Upper lobe of right lung (tissue), 1 donor: ENCODE measurements at places on chromosomes 4 and X.

GRCh38 chr4:85717351-85717750 is 242.4 kb downstream of the ARHGAP24 start:
- DNase-seq: no peak

DNA sequence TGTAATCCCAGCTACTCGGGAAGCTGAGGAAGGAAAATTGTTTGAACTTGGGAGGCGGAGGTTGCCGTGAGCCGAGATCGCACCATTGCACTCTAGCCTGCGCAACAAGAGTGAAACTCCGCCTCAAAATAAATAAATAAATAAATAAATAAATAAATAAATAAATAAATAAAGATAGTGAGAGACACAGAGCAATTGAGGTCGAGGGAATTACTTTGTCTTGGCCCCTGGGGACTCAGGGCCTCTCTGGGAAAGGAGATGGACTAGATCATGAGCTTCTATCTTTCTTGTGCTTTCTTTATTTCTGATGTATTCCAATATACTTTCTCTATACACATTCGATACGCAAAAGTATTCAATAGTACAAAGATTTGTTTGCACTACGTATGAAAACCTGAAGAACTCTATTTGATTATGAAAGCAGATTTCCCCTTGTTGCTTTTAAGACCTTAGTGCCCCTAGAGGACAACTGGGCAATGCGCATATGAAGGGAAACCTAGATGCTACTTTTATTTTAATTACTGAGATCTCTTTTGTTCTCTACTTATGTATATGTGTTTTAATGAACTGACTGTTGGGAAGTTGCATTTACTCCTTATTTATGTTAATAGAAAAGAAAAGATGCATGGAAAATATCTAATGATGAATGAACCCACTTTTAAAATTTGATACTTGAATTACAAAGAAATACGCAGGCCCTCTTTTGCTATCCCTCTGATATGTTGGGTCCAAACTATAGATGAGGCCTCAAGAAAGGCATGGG is 12.8 kb upstream of the ELOVL6 start:
- DNase-seq: no peak

DNA sequence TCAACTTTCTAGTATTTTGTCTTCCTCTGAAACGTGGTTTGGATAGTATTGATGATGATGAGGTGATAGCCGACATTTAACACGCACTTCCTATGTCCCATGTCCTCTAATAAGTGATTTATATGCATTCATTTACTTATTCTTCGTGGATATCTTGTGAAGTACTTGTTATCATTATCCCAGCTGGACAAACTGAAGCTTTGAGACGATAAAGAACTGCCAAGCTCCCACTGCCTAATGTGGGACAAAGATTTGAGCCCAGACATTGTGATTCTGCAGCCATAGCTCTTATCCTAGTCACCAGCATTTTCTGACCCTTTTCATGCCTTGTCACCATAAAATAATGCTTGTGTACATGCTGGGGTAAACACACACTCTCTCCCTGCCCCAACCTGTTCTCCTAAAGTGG is 92.5 kb downstream of the RAPGEF2 start:
- no peak for DNase-seq

GRCh38 chr4:112083587-112084347 is 61.5 kb upstream of the FAM241A start:
- no peak for DNase-seq

GRCh38 chrX:7635604-7636003 is 207.4 kb upstream of the VCX start:
- DNase-seq: no peak
